ENCODE measurements at places on chromosomes 11 and 22. TPM values are rescaled to one million over a fixed set of nuclear protein-coding genes. Genes with fewer than 3 reads are reported as not detected.

The SDHD gene
- polyA plus RNA-seq = 154 TPM

The TMEM86A gene
- 0.54 TPM for polyA plus RNA-seq

The MMP26 gene
- not detected for polyA plus RNA-seq

The SLCO2B1 gene
- polyA plus RNA-seq = not detected

- no peak for DNase-seq
These were observed 28.1 kb downstream of the ZNF214 start for GRCh38 chr11:6992026-6992425.

DNA sequence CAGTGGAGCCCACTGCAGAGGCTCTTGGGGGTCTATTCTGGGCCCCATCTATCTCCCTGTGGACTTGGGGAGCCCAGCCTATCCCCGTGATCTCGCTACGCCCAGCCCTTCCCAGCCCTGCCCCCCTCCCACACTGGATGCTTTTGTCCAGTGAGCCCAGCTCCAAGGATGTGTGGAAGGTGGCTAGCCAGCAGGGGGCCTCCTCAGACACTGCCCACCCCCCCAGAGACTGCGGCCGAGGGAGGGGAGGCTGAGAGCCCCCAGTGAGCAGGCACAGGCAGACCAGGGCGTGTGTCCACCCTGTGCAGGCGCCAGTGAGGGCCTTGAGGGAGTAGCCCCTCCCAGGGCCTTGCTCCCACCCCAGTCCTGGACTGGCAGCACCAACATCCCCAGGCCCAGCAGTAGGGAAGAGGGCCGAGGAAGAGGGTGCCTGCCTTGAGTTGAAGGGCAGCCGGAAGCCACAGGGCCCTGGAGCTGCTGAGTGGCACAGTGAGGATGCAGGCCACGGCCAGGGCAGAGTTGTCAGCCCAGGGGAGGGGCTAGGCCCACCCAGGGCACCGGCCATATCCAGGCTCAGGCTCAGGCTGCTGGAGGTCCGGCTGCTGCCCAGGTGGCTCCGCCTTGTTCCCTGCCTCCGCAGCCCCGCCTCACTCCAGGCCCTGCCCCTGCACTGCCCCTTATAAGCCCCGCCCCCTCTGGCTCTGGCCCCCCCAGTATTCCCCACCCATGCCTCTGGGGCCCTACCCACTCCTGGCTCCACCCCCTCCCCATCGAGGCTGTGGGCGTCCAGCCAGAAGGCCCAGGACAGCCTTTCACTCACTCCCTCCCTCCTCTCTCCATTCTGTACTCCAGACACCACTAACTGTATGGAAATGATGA lies 28.0 kb downstream of the MOB2 start:
- no peak for DNase-seq

DNA sequence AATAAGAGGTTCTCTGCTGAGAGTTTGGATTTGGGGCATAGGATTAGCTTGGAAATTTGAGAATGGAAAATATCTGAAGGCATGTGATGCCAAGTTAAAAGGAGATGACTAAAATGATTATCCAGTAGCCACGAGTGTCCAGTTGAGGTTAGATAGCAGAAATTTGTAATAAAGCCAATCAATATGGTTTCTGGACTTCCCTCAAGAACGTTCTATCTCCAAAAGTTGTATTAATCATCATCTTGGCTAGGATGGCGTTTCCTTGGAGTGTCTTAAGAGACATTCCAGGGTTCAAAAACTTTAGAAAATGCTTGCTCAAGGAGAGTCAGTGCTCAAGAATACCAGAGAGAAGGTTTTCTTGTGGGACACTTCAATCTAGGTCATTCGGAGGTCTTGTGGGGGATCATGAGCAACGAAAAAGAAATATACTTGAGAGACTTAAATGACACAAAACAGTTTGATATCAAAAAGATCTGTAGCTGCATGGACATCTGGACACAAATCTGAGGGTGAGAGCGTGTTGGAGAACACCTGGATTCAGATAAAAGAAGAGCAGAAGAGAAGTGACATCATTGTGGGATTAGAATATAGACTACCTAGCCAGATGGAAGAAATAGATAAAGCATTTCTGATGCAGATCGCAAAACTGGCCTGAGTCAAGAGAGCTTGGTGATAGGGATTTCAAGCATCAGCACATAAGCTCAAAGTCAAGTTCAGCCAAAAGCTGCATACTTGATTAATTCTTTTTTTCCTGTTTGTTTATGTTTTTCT lies 97.7 kb downstream of the ARFGAP2 start:
- DNase-seq = no peak

DNA sequence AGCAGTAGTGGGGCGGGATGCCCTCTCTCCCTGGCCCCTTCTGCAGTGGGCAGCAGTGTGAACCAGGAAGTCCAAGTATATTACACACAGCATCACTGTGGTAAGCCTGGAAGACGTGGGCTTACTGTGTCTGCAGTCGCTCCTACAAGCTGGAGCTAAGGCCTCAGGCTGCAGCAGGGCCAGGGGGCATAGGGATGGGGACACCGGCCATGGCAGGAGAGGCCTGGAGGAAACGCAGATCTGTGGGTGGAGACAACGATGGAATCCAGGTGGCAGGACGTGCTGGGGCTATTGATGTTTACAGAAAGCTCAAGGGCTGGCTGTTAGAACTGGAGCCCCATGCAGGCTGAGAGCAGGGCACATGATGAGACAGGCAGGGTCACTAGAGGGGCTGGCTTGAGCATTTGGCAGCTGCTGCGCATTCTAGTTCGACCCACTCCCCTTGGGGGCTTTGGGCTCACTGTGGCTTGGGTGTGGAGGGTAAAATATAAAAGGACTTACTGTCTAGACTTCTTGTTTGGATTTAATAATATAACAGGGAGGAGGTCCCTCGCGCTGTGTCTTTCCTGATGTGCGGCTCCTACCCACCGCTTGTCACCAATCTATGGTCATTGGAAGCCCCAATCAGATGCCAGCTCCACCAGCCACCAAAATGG lies 539.5 kb downstream of the TBC1D22A start:
- DNase-seq = no peak

DNA sequence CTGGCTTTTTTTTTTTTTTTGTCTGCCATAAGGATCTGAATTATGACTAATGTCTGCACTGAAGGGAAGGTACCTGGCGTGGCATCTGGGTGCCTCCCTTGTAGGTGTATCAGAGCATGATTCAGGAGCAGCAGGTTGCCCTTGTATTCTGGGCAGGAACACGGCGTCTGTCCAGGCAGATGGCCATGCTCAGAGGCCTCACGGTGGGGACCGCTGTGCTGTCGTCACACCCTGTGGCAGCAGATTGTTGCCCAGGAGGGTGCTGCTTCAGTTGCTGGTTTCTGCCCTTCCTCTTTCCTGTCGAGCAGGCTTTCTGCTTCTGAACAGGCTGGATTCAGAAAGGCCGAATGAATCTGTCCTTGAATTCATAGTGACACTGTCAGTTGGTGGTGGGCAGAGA lies 11.0 kb downstream of the ZNRF3 start:
- DNase-seq = no peak

GRCh38 chr11:124174001-124174583 lies 9.1 kb upstream of the OR10D3 start:
- DNase-seq = no peak

GRCh38 chr11:104146421-104146820 lies 17.5 kb downstream of the PDGFD start:
- no peak for DNase-seq

GRCh38 chr11:124110201-124110600 lies 5.0 kb upstream of the VWA5A start:
- DNase-seq = no peak

- DNase-seq = no peak
These were observed 6.0 kb downstream of the MALAT1 start for GRCh38 chr11:65504674-65505465.

DNA sequence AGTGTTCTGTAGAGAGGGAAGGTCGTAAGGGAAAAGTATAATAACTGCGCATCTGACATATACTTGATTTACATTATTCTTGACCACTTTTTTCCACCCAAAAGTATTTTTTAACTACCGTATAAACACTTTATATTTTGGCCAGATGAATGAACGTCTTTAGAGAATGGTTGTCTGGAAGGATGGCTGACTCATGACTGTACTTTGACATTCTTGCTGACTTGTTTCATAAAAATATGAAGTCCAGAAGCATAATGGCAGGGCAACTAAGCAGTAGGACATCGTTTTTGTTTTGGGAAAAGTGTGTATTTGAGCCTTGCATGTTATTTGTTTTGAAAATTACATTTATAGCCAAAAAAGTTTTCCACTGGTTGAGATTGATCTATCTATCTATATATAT lies 110.0 kb downstream of the OSBP2 start:
- no peak for DNase-seq

- no peak for DNase-seq
These were observed 66.5 kb downstream of the CCDC34 start for GRCh38 chr11:27296497-27296896.

All from CD8-positive, alpha-beta memory T cell (primary cell).